Fibroblast of lung (primary cell): ENCODE measurements at places on chromosomes 7 and 10. TPM values are rescaled to one million over a fixed set of nuclear protein-coding genes. Genes with fewer than 3 reads are reported as not detected.
A peak's percentile ranks its signal among the peaks of the same experiment; 100 is the strongest.

GRCh38 chr10:63553031-63553430 lies 31.8 kb downstream of the REEP3 start:
- peaks cover 23% of the 10 kb centered on the region for H3K4me1 ChIP-seq
- H3K36me3 ChIP-seq: no peaks in the 10 kb centered on the region
- no peaks in the 10 kb centered on the region for H3K27me3 ChIP-seq
- DNase-seq: peak; percentile 90

Gene H2BK1
- total RNA-seq: not detected in 2 replicates

Gene PRKG1
- 60.1 and 71.8 TPM in 2 replicates for total RNA-seq

DNA sequence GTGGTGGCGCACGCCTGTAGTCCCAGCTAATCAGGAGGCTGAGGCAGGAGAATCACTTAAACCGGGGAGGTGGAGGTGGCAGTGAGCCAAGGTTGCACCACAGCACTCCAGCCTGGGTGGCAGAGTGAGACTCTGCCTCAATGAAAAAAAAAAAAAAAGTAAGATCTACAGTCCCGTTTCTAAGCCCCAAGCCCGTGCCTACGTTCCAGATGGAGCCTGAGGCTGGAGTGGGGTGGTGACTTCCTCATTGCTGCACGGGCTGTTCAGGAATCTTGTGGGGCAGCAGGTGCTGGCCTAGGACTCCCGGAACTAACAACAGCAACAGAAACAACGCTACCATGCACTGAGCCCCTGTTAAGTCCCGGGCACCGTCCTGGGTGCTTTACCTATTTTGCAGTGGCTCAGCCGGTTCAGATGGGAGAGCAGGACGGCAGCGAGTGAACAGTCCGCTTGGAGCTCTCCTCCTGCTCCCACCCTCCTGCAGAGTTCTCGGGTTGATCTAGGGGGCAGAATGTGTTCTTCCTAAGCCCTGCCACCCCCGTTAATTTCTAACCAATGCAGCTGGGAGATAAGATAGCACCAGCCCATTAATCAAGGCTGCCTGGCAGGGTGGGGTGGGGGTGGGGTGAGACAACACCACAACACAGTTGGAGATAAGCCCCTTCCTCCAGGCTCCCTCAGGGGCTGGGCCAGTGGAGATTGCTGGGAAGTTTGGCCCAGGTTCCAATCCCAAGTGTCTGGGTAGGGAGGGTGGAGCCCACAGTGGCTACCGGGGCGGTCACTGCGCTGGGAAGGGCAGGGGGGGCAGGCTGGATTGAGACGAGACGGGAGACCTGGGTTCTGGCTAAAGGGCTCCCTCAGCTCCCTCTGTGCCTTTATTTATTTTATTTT lies 17.0 kb upstream of the SFRP5 start:
- DNase-seq: no peak
- no peak overlapping the region for H3K4me3 ChIP-seq
- H3K36me3 ChIP-seq: no peaks in the 10 kb centered on the region
- no peak overlapping the region for H3K27ac ChIP-seq
- H3K4me1 ChIP-seq: no peaks in the 10 kb centered on the region

DNA sequence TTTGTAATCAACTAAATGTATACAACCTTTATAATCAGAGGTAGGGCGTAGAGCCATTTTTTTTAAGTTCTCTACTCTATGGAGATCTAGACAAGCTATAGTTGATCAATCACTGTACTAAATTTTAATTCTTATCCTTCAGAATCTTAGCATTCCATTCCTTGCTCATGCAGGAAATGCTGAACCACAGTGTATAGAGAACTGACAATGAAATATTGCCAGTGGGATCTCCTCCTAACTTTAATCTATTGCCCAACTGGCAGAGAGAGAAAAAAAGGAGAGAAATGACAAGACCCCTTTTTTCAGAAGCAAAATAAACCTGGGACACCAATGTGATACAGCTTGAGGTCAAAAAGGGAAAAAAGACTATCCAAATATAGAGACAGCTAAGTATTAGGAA lies 26.4 kb upstream of the PPP3CB start:
- H3K36me3 ChIP-seq: no peaks in the 10 kb centered on the region
- no peak overlapping the region for H3K27ac ChIP-seq
- DNase-seq: peak; percentile 67
- no peaks in the 10 kb centered on the region for H3K4me1 ChIP-seq

DNA sequence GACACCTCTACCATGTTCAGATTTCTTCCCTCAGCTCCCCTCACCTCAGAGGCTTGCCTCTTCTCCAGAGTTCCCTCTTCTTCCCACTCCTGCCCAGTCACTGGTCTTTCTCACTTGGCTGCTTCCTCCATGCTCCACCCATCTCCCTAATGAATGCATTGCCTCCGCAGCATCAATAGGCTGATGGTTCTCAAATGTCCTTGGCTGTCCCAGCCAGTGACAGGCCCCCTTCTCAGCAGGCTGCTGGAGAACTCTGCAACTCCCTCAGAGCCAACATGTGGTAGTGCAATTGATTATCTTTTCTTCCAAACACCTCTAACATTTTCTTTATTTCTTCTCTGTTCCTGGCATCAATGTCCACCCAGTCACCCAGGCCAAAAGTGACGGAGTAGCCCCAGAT lies 218.2 kb downstream of the RELN start:
- no peak overlapping the region for H3K4me3 ChIP-seq
- H3K27ac ChIP-seq: no peak overlapping the region
- DNase-seq: no peak

DNA sequence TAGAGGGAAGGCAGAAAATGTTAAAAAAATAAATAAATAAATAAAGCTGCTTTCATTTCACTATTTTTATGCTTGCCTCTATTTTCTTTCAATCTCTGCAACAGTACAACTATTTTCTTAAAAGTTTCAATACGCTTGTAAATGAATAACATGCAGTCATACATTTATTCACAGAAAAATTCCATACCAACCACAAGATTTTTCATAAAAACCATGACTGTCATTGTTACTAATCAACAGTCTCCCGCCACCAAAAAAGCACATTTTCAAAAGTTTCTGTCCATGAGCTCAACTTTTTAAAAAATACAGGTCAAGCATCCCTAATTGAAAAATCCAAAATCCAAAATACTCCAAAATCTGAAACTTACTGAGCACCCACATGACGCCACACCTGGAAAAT lies 5.3 kb downstream of the PARD3 start:
- no peaks in the 10 kb centered on the region for H3K27me3 ChIP-seq
- peak overlapping the region; percentile 46 for H3K4me3 ChIP-seq
- no peak overlapping the region for H3K27ac ChIP-seq
- no peaks in the 10 kb centered on the region for H3K36me3 ChIP-seq

- no peaks in the 10 kb centered on the region for H3K4me1 ChIP-seq
- H3K27ac ChIP-seq: no peak overlapping the region
- H3K27me3 ChIP-seq: no peaks in the 10 kb centered on the region
- DNase-seq: peak; percentile 25
Observed at GRCh38 chr7:147432079-147432478, 1158.5 kb upstream of the C7orf33 start.

Gene CCDC172
- not detected in 2 replicates for total RNA-seq

DNA sequence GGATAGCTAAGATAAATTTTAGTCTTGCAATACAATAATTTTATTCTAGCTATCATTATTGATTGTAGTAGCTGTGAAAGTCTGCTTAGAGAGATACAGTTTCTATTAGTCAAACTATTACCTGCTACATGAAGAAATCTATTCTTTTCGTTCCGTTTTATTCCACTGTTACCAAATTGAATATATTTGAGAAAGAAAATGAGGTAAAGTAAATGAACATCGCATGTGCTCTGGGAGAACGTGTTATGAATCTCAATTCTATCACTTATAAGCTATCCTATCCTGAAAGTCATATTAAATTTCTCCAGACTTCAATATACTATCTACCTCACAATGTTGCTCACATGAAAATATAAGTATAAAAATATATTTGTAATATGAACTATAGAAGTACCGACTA lies 21.3 kb downstream of the GRM3 start:
- no peaks in the 10 kb centered on the region for H3K36me3 ChIP-seq
- H3K27me3 ChIP-seq: no peaks in the 10 kb centered on the region
- H3K27ac ChIP-seq: no peak overlapping the region

GRCh38 chr10:104941662-104942061 lies 300.6 kb downstream of the SORCS3 start:
- no peak for DNase-seq
- H3K4me1 ChIP-seq: no peaks in the 10 kb centered on the region
- H3K27ac ChIP-seq: no peak overlapping the region
- no peaks in the 10 kb centered on the region for H3K36me3 ChIP-seq
- H3K27me3 ChIP-seq: no peaks in the 10 kb centered on the region

Gene CDHR1
- total RNA-seq: not detected in 2 replicates

Gene FAM131B
- 3.8 and 4.4 TPM in 2 replicates for total RNA-seq

GRCh38 chr7:104795086-104795485 lies 218.9 kb upstream of the KMT2E start:
- no peaks in the 10 kb centered on the region for H3K27me3 ChIP-seq
- no peak overlapping the region for H3K27ac ChIP-seq
- no peak overlapping the region for H3K4me3 ChIP-seq
- no peaks in the 10 kb centered on the region for H3K36me3 ChIP-seq
- H3K4me1 ChIP-seq: no peaks in the 10 kb centered on the region
- DNase-seq: no peak

Gene FGF8
- total RNA-seq: not detected in 2 replicates

DNA sequence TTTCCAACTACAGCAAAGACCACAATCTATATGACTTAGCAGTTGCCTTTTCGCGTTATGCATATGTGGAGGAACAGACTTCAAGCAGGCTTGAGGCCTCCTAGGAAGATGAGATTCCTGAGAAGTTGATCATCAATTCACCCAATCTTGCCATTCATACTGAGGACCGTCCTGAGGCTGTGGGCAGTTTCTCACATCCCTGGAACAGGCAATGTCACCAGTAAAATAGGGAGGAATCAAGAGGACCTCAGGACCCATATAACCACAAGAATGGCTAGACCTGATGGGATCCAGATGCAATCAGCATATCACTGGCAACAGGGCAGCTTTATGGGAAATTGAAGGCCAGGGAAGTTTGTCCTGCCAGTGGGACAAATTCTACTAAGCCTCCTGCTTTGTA lies 17.3 kb downstream of the KDM7A start:
- no peak overlapping the region for H3K4me3 ChIP-seq
- no peak overlapping the region for H3K27ac ChIP-seq
- H3K4me1 ChIP-seq: no peaks in the 10 kb centered on the region
- no peak for DNase-seq
- H3K27me3 ChIP-seq: no peaks in the 10 kb centered on the region
- H3K36me3 ChIP-seq: no peaks in the 10 kb centered on the region

- H3K4me1 ChIP-seq: no peaks in the 10 kb centered on the region
- no peak for DNase-seq
Observed at GRCh38 chr7:116198748-116199410, 11.5 kb upstream of the TES start.

Gene BLNK
- total RNA-seq: 0.33 and 0.51 TPM in 2 replicates

Gene FAM25A
- total RNA-seq: not detected in 2 replicates

DNA sequence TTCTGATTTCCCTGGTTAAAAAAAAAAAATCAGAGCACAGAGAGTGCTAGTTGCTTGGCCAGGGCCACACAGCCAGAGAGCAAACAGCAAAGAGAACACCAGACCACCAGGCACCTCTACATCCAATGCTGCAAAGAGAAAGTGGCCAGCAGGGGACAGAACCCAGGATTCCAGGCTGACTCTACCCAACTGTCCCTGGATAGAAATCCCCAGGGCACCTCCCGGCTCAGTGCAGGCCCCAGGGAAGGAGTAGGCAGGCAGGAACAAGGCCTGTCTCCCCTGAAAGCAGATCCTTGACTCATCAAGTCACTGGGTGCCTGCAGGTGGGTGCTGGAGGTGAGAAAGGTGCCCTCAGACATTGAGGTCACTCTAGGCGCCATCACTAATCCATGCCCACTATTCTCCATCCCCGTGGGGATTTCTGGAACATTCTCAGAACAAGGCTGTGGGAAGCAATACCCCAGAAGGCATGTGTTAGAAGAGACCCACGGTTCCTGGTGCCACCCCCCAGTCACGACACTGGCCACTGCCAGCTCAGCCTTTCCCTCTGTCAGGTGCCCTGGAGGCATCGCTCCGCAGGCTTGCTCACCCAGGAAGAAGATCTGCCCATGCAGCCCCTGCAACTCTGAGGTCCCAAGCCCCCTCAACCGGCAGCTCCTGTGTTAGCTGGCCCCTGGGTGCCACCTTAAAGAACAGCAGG lies 154.8 kb downstream of the GRID1 start:
- H3K27ac ChIP-seq: no peak overlapping the region
- no peak for DNase-seq
- H3K4me1 ChIP-seq: no peaks in the 10 kb centered on the region
- no peaks in the 10 kb centered on the region for H3K27me3 ChIP-seq
- no peaks in the 10 kb centered on the region for H3K36me3 ChIP-seq

Gene PDE6C
- total RNA-seq: not detected in 2 replicates

DNA sequence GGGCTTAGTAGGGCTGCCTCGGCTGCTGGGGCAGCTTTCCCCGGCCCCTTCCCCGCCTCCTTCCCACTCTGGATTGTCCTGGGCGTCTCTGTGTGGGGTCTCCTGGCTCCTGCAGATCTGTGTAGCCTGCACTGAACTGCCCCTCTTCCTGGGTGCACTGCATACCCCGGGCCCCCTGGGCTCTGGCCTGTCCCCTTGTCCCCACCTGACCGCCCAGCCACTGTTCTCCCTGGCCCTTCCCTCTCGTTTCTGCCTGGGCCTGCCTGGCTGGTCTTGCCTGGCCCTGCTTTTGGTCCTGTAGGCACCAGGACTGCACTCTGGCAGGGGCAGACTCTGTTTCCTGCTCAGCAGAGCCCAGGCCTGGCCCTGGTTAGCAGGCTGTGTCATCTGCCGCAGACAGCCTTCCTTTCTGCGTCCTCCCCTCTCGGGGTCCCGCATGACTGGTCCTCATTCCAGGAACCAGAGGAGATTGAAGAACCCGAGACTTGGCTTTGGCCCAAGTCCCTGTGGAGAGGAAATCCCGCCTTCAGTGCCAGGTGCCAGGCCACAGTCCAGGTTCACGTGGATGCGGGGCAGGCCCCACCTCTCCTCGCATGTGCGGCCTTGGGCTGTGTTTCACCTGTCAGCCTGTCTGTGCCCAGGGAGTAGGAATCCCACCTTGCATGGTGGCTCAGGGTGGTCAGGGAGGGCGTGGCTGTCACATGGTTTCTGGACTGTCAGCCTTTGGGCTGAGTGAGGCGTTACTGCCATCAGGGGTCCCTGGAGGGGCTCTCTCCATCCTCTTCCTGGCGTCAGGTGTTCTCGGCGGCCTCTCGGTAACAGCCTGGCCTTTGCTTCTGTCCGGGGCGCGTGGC lies 9.2 kb downstream of the INPP5A start:
- H3K4me3 ChIP-seq: no peak overlapping the region
- no peak for DNase-seq
- H3K4me1 ChIP-seq: no peaks in the 10 kb centered on the region
- H3K27ac ChIP-seq: no peak overlapping the region
- H3K36me3 ChIP-seq: no peaks in the 10 kb centered on the region

DNA sequence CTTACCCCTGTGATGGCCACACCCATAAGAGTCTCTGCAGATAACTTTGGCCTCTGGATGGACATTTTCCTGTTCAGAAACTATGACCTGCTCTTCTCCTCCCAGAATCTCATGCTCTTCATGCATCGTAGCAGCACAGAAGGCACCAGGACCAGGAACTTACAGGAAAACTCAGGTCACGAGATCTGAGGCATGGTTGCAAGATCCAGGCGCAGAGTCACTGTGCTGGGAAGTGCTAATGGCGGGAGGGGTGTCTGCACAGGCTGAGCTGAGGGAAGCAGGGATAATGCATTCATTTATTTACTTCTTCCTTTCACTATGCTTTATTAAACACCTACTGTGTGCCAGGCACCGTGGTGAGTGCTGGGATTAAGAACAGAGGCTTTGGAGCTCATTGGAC lies 48.2 kb upstream of the LOXL4 start:
- no peaks in the 10 kb centered on the region for H3K27me3 ChIP-seq
- peaks cover 8% of the 10 kb centered on the region for H3K4me1 ChIP-seq
- H3K4me3 ChIP-seq: no peak overlapping the region
- no peaks in the 10 kb centered on the region for H3K36me3 ChIP-seq
- no peak for DNase-seq
- no peak overlapping the region for H3K27ac ChIP-seq
